ENCODE measurements at places on chromosomes 13 and 19.
A peak's percentile ranks its signal among the peaks of the same experiment; 100 is the strongest.

GRCh38 chr13:32530841-32531253, 7.7 kb downstream of the N4BP2L2 start:
- DNase-seq, result no peak

DNA sequence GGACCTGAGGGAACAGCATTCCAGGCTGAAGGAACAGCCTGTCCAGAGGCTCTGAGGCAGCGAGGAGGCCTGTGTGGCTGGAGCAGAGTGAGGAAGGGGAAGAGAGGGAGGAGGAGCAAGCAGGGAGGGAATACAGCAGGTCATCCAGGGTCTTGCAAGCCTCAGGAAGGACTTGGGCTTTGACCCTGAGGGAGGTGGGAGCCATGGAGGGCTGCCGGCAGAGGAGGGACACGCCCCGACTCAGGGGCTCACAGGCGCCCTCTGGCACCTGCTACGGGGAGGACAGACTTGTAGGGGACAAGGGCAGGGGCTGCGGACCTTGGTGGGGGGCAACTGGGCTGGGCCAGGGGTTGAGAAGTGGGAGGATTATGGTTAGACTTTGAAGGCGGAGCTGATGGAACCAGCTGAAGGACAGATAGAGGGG, 4.7 kb downstream of the TINCR start:
- no peak for DNase-seq

- peak; percentile 86 for DNase-seq
Observed at GRCh38 chr19:38890686-38891085, 8.7 kb downstream of the SIRT2 start.

DNA sequence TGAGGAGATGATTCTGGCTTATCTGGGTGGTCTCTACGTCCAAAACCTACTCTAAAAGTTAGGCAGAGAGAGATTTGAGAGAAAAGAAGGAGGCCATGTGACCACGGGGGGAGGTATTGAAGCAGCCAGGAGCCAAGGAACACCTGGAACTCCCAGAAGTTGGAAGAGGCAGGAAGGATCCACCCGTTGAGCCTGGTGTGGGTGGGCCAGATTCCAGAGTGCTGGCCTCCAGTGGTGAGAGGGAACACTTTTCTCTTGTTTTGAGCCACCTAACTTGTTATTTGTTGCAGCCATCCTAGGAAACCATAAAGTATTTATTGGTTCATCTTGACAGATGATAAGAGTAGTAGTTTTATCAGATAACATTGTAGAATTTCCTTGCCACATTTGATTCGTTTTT, 396.9 kb downstream of the MYO16 start:
- DNase-seq, result no peak

DNA sequence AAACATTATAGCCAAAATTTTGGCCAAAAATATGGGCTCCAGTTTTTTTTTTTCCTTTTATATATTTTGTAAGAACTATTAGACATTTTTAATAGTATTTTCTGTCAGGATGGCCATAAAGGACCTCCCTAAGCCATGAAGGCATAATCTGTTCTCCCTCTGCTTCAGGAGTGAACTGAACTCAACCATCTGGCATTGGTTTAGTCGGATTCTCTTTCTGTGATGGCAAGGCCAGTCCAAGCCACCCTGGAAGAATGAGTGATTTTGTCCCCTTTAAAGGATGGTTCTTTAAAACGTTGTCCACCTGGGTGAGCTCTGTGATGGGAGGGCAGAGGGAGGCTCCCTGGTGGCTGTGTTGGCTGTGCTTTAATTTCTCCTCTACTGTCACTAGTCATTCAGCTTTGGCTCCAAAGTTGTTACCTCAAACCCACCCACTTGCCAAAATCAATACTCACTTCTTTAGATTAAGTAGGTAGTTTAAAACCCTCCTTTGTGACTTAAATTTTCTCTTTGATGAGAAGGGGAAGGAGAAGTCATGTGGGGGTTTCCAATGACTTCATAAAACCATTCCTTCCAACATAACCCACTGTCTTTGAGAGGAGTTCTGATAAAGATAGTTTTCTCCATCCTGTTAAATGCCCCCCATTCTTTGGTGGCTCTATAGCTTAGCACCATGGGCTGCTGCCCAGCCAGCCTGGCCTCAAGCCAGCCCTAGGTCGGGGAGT, 4.4 kb downstream of the TNFRSF19 start:
- DNase-seq, result no peak

DNA sequence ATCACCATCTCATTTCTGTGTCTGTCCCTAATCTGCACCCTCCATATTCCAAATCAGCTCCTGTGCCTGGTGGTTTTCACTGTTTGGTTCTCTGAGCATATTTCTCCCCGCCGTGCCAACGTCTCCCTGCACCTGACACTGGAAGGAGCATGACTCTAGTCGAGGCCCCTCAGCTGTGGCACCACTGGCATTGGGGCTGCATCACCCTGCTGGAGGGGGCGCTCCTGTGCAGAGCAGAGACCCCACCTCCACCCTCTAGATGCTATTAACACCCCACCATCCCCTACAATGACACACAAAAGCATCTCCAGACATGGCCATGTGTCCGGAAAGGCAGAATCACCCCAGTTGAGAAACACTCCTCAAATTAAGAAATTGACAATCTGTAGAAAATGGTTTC, 20.8 kb downstream of the ZSCAN5C start:
- DNase-seq, result no peak

DNA sequence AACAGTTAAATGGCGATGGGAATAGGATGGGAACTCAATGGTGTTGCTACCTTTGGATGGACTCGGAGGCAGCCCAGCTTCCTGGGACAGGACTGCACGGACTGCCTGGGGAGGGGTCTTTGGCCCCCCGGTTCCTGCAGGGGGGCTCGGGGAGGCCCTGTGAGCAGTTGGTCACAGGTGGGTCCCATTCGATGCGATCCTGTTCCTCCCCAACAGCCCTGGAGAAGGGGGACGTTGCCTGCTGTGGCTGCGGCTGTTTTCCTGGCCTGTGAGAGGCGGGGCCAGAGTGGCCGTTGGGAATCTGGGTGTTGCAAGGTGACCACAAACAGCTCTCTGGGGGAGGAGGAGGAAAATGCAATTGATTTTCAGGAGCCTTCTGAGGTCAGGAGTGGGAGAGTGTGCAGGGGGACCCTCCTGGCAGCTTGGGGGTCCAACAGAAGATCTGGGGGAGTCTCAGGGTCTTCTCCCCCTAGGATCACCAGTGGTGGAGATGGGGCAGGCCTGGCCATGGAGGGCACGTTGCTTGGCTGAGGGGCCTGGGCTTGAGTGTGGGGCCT, 1.9 kb upstream of the PLPPR3 start:
- DNase-seq, result no peak

DNA sequence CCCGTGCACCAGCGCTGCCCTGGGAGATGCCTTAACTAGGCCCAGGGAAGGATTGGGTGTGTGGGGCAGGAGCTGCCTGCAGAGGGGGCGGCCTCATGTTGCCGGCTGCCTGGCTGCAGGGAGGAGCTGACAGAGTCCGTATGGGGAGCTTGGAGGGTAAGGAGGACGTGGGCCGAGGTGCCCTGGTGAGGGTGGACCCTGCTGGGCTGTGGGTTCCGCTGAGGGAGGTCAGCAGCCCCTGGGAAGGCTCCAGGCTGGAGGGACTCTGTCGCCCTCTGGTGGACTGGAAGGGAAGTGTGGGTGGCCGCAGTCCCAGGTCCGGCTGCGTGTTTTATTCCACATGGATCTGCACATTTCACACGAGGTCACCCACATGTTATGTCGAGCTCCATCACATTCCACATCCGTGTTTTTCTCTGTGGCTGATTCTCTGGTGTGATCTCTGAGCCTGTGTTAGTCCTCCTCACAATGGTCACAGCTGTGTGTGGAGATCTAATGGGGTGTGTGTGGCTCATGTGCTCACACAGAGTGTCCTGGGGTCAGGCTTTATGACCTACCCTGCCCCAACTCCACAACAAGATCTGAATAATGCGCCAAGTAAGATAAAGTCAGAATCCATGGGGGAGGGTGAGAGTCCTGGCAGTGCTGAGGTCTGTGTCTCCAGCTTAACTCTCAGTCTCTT, 1.8 kb upstream of the CEACAM8 start:
- DNase-seq, result peak; percentile 34

GRCh38 chr19:3586127-3586626, 899 bp downstream of the GIPC3 start:
- no peak for DNase-seq

- no peak for DNase-seq
Observed at GRCh38 chr19:47854459-47854858, 4.6 kb upstream of the TPRX2 start.
